ENCODE measurements at places on chromosomes 1 and 21.

- DNase-seq = no peak
Observed at GRCh38 chr1:161115132-161115711, 2.6 kb downstream of the PFDN2 start.

DNA sequence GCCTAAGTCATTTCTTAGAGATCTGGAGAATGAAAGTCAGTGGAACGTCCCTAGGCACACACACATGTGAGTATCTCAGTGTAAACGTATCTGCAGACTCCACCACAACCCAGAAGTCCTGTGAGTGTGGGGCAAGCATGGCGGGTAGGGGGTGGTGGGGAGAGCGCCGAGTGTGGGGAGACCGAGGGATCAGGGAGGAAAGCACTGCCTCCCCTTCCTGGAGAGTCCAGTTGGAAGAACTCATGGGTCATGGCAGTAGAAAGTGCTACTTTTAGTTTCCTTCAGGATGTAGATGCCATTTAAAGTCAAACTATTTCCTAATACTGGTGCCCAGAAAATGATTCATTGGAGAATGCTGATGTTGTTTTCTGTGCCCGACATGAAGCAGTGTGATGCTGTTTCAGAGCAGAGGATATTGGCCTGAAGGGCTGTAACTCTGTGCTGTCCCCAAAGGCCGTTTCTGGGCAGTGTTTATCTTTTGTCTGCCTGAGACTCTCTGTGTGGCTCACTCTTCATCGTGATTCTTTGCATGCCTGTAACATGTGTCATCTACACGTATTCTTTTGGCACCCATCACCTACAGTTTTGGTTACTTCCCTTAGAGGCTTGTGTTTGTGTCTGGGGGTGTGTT lies 45.7 kb upstream of the TSPAN2 start:
- no peak for DNase-seq

DNA sequence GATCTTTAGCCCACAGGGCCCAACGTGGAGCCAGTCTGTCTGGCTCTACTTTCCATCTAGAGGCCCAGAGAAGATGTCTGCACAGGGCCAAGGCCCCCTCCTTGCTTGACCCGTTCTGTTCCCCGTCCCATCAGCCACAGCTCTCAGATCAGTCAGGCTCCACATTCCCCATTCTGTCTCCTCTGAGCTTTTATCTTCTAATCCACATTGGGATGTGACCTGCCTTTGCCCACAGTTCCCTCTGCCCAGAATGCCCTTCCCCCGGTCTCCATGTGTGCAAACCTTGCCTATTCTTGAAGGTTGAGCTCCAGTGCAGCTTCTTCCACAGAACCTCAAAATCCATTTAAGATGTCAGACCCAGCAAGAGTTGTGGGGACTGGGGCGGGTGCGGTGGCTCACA lies 53.3 kb upstream of the WASF2 start:
- no peak for DNase-seq

- DNase-seq = no peak
Observed at GRCh38 chr21:41521489-41522027, 13.6 kb upstream of the TMPRSS2 start.

GRCh38 chr1:34212673-34213072 lies 36.0 kb downstream of the C1orf94 start:
- no peak for DNase-seq

- peak; percentile 78 for DNase-seq
Observed at GRCh38 chr1:204417074-204417997, 5.7 kb upstream of the PPP1R15B start.

GRCh38 chr1:32361674-32362473 lies 411 bp downstream of the FAM229A start:
- no peak for DNase-seq

DNA sequence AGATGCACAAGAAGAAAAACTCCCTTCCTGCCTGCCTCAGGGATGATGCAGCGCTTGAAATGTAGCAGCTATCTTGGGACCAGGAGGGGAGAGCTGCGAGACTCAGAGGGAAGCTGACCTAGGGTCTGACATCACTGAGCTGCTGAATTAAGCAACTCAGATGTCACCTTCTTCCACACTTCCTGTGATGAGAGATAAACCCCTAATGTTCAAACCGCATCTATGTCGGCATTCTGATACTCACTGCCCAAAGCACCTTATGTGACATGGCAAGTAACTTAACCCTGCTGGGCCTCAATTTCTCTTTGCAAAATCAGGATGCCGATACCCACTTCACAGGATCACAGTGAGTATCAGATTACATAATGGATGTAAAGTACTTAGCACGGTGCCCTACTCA lies 9.1 kb upstream of the AK2 start:
- DNase-seq = no peak

- no peak for DNase-seq
Observed at GRCh38 chr1:237197470-237198425, 155.8 kb downstream of the RYR2 start.

- no peak for DNase-seq
Observed at GRCh38 chr1:42418516-42418915, 37.3 kb downstream of the ZMYND12 start.

- DNase-seq = no peak
Observed at GRCh38 chr1:198680174-198680875, 41.5 kb downstream of the PTPRC start.

GRCh38 chr1:7991504-7992440 lies 30.3 kb downstream of the PARK7 start:
- DNase-seq = no peak

GRCh38 chr1:150876119-150876454 lies 312 bp downstream of the ARNT start:
- DNase-seq = no peak

DNA sequence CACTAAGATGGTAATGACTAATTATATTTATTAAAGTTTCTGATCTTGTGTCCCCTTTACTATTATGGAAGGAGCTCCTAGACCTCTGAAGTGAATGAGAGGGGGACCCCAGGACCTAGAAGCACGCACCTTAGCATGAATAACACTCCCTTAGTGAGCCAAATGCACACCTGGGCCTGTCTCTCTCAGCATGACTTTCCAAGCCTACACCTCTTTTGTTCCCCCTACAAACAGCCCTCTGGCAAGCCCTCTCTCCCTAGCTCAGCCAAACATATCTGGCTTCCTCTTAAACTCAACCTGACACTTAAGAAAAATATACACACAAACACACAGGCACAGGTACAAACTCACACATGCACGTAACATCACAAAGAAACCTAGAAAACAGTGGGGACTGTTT lies 7.3 kb upstream of the CTH start:
- DNase-seq = no peak

- DNase-seq = no peak
Observed at GRCh38 chr1:84540759-84541158, 33.5 kb downstream of the CTBS start.

DNA sequence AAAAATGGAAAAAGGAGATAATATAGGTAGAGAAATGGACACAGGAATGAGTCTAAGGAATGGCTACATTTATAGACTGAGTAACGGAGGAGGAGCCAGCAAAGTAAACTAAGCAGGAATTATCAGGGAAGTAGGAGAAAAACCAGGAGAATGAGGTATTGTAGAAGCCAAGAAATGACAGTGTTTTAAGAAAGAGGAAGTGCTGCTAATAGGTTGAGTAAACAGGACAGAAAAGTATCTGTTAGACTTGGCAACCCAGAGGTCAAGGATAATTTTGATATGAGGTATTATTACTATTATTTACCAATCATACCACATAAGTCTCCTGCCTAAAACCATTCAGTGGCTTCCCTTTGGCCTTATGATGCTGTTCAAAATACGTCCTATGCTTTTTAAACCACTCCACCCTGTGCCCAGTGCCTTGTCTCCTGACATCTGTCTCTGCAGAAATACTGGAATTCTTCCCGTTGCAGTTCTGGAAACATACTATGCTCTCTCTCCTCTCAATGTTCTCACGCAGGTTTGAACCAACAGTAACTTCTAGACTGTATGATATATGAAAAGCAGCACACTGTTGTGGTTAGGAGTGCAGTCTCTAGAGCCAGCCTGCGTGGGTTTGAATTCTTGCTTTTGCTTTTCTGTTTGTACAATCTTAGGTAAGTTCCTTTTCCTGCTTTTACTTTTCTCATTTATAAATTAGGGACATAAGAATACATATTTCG lies 24.6 kb upstream of the NEK7 start:
- no peak for DNase-seq

DNA sequence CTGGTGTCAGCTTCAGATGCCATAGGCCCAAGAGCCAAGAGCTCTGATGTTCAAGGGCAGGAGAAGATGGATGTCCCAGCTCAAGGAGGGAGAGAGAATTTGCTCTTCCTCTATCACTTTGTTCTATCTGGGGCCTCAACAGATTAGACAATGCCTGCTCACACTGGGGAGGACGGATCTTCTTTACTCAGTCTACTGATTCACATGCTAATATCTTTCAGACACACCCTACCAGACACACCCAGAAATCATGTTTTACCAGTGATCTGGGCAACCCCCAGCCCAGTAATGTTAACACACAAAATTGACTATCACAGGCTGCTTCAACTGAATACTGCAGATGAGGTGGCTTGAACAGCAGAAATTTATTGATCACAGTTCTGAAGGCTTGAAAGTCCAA lies 69.0 kb downstream of the OLFML3 start:
- DNase-seq = no peak

DNA sequence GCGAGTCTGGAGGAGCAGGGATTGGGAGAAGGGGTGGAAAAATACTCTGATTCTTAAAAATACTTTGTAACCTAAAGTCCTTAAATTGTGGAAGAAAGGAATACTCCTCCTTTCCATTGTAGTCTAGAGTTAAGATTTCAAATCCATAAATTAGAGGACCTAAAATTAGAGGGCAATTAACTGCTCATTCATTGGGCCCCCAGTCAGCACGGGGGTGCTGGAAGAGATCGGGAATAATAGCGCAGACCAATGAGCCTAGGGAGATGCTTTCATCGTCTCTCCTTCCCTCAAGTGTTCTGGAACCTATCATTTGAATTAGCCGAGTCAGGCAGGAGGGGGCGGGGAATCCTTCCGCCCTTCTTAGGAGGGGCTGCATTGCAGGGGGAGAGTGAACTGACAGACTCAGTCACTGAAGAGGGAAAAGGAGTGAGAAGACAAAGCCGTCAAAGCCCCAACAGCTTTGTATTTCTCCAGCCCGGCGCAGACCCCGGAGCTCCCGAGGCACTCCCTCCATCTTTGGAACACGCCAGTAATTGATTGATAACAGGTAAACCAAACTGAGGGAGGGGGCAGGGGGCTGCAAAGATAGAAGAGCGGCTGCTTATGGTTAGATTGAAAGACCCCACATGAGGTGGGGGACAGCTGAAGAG lies at the start of gene MLLT11:
Gene MLLT11 (plus strand): TSS at position 391 of the 650 bp plus-strand sequence. CDS start 6,828 bp downstream, outside the sequence.
- no peak for DNase-seq

GRCh38 chr1:107683191-107683657 lies 281.8 kb downstream of the VAV3 start:
- DNase-seq = no peak

DNA sequence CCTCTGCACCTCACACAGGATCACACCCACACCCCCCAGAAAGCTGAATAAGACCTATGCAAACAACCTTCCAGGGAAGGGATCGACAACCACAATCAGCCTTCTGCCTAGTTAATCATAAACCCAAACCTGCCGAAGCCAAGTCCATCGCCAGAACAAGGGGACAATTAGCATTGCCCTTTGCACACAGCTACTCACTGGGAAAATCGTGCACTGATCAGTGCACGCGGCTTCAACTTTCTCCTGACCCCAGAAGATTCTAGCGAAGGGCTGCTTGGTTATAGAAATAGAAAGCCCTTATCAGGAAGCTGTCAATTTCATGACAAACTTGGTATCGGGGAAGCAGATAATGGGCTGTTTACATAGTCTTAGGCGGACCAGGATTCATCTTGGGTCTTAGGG lies 29.5 kb downstream of the RUNX1 start:
- no peak for DNase-seq

- DNase-seq = no peak
Observed at GRCh38 chr1:157141212-157141855, 3.1 kb upstream of the ETV3 start.

- no peak for DNase-seq
Observed at GRCh38 chr1:229146647-229147046, 124.3 kb upstream of the RAB4A start.

GRCh38 chr1:162117039-162117774 lies 47.7 kb downstream of the NOS1AP start:
- no peak for DNase-seq

DNA sequence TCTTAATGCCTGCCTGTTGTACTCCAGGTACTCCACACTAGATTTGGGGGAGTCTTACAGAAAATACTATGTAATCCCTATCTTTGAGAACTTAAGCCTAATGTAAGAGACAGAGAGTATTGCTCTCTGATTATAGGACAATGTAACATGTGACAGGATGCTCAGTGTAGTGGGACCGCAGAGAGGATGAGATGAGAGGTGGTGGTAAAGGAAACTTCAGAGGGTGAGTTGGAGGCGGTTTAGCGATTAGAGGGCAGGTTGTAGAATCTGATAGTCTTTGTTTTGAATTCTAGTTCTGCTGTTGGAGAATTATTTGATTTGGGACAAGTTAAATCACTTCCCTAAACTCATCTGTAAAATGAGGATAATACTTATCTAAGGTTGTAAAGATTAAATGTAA lies 5.4 kb downstream of the SOAT1 start:
- no peak for DNase-seq

DNA sequence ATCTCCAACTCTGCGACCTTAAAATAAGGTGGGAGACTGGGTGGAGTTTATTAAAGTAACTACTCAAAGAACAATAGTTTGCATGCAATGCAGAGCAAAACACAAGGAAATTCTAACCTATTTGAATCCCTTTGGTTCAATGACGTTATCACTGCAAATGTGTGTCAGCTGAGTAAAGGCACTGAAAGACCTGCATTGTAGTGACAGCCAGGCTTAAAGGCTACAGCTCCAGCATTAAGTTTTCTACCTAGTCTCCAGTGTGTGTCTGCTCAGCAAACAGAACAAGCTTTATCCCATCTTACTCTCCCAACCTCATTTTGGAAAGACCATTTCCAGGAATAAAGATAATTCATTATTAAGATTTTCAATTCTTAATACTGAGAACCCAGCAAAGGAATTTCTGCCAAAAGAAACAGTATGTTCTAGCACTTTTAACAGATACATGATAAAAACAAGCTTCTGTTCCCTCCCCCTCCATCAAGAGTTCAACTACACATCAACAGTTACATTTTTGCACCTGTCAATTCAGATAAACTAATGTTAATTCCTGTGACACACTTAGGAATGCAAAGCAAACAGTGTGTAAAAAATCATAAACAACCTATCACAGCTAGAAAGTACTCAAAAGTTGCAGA lies 14.2 kb downstream of the PTP4A2 start:
- no peak for DNase-seq

DNA sequence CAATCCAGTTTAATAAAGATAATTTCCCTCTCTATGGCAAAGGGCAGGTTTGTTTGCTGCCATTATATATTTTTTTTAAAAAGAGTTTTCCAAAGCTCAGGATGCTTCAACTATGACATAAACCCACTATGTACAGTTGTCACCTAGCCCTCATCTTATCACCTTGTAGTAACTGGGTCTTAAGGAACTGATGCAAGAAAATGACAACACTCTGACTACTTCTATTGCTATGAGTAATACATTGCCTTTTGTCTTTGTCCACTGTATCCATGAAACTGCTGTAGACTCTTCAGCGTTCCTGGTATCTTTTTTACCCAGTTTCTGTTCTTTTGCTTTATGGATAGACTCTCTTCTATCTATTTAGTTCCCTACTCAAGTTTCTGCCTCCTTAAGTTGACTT lies 586.5 kb downstream of the NEGR1 start:
- no peak for DNase-seq

Measured in hematopoietic multipotent progenitor cell (in vitro differentiated cells).